ENCODE measurements at places on chromosomes 6 and 20.

- DNase-seq: no peak
Measured at GRCh38 chr20:52031563-52032303, 159.8 kb downstream of the ZFP64 start.

GRCh38 chr6:27584326-27584725 is 111.4 kb upstream of the ZNF184 start:
- no peak for DNase-seq

DNA sequence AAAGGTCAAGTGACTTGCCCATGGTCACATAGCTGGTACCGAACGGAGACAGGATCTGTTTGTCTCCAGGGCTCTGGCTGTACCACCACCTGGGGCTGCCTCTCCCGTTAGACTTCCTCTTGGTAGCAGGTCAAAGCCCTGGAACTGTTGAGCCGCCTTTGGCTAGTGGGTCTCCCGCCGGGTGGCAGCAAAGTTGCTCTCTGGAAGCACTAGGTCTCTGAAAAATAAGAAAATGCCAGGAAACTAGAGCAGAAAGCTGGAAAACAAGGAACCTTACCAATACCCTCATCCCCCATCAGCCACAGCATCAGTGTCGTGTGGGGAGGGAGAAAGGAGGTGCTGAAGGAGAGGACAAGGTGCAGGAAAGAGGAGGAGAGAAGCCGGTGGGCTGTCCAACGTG is 291.0 kb upstream of the SUPT3H start:
- peak; percentile 26 for DNase-seq

DNA sequence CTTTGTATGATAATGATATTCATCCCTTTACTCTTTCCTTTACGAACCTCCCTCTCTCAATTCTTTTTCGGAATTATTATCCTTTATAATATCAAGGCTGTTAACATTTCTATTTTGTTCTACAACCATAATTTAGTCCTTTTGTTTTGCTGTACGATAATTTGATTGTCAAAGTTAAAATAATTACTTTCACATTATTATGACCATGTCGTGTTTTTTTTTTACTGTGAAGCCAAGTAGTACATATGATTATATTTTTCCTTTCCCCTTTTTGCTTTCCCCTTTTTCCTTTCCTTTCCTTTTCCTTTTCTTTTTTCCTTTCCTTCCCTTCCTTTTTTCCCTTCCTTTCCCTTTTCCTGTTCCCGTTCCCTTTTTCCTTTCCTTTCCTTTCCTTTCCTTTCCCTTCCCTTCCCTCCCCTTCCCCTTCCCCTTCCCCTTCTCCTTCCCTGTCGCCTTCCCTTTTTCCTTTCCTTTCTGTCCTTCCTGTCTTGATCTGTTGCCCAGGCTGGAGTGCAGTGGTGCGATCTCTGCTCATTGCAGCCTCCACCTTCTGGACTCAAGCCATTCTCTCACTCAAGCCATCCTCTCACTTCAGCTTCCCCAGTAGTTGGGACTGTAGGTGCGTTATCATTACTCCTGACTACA is 19.5 kb downstream of the CD2AP start:
- DNase-seq: no peak

DNA sequence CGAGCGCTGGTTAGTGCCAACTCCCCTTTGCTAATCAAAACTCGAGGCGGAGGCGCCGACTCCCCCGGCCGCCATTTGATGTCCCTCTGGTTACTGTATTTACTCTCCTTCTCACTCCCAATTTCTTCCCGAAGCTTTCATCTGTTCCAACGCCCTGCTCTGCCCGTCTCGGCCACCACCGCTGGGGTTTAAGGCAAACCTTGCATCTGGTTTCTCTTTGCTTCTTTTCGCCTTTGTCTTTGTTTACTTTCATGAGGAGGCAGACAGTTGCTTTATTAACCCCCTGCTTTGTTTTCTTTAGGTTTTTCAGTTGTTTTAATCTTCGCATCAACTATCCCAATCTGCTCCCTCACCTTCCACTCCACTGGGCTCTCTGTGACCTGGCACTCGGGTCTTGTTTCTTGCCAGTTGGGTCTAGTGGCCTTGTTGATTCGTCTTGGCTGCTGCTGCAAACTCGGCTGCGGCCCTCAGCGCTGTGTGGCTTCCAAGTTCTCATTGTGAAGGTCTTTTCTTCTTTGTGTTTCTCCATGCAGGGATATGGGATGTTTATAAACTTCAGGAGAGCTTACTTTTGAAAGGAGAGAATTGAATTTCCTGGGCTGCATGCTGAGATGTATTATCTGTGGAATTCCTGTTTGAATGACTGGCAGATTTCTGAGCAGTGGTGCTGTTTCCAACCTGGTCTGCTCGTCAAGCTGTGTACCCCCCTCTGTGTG is 155.1 kb downstream of the CDC5L start:
- no peak for DNase-seq

GRCh38 chr20:50347284-50348063 is 156.8 kb downstream of the CEBPB start:
- DNase-seq: no peak

GRCh38 chr20:61750093-61750492 is 315.6 kb downstream of the TAF4 start:
- no peak for DNase-seq

DNA sequence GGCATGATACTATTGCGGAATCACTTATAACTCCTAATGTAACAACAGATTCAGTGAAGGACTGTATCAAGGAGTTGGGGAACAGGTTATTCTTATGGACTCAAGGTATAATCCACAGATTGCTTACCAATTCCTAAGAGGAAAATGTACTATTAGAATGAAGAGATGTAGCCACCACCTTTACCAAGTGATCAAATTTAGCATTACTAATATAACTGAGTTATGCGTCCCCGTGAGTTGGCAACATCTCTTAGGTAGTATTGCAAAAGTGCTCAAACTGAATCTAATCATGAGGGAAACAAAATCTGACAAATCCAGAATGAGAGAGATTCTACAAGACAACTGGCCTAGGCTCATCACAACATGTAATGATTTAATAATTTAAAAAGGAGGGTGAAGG is 777 bp upstream of the SNRNP48 start:
- no peak for DNase-seq

GRCh38 chr20:37729452-37729851 is 35.6 kb downstream of the CTNNBL1 start:
- no peak for DNase-seq

GRCh38 chr20:53853111-53853713 is 217.2 kb downstream of the BCAS1 start:
- no peak for DNase-seq

DNA sequence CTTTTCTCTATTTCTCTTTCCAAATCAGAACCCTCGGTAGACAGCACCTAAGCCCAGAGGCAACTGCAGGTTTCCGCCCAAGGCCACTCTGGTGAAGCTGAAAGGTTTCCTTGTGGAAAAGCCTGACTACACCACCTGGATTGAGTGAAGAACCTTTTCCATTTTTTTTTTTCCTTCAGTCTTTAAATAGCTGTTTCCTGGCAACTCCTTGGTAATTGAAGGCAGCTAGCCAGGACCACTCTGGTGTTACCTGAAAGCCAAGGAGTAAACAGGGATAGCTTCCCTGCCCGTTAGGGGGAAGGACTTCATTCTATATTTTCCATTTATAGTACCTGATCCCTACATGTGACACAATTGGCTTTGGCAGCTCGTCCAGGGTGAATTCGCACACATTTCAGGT is 1238.4 kb downstream of the GRIK2 start:
- DNase-seq: no peak

DNA sequence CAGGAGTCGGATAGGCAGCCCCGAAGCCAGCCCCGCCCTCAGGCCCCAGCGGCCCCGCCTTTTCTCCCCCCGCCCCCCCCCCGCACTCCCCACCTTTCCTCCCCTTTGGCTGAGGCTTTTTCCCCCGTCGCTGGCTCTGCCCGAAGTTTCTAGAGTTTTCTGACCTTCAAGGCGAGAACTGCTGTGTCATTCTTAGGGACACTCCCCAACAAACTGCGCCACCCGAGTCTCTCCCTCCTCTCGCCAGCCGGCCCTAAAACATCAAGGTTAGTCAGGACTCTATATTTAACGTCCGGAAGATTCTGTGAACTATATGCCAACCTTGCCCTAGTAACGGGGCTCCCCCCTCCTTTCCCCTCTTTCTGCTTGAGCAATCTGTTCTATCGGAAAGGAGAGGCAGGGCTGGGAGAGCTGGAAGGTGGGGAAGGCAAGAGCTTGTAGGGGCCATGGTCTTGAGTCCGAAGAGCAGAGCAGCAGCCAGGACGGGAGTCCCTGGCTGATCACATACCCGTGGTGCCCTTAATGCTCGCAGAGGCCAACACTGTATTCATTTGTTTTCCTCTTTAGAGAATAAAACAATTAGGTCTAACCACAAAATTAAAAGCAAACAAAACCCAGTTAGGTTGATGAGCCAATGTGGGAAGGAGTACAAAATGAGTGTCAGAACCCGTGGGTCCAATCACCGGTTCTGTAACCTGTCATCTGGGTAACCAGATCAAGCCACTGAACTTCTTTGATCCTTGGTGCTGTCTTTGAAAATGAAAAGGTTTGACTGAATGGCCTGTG is 5.3 kb upstream of the HSPA1B start:
- no peak for DNase-seq

GRCh38 chr20:47129306-47129705 is 227.2 kb downstream of the ZMYND8 start:
- DNase-seq: no peak

- no peak for DNase-seq
Measured at GRCh38 chr6:7562769-7563168, 21.3 kb downstream of the DSP start.

DNA sequence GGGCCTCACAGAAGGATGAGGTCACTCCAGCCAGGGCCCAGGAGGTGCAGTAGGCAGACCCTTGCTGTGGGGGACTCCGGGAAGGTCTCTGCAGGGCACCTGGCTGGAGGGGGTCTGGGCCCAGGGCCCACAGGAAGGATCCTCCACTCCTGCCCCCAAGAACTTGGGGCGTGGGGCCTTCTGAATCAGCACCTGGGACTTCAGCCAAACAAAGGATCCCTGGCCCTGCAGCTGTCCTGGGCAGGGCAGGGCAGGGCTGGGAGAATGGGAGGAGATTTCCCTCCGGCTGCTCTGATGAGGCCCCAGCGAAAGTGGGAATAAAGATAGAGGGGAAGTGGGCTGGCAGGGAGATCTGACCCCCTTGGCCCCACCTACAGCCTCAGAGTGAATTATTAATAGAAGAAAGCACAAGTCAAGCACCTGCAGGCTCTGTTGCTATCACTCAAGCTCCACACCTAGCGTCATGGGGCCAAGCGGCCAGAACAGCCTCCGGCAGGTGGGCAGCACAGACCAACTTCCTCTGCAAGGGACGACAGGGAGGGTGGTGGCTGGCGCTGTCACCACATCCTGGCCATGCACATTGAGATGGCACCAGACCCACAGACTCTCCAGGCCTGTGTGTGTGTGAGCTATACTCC is 61.6 kb upstream of the MRPS10 start:
- DNase-seq: no peak

- no peak for DNase-seq
Measured at GRCh38 chr20:57844626-57845596, 135.1 kb upstream of the PMEPA1 start.

GRCh38 chr20:41094353-41095055 is 42.8 kb upstream of the PLCG1 start:
- no peak for DNase-seq

GRCh38 chr6:35778437-35778836 is 2.0 kb downstream of the CLPSL2 start:
- DNase-seq: no peak

DNA sequence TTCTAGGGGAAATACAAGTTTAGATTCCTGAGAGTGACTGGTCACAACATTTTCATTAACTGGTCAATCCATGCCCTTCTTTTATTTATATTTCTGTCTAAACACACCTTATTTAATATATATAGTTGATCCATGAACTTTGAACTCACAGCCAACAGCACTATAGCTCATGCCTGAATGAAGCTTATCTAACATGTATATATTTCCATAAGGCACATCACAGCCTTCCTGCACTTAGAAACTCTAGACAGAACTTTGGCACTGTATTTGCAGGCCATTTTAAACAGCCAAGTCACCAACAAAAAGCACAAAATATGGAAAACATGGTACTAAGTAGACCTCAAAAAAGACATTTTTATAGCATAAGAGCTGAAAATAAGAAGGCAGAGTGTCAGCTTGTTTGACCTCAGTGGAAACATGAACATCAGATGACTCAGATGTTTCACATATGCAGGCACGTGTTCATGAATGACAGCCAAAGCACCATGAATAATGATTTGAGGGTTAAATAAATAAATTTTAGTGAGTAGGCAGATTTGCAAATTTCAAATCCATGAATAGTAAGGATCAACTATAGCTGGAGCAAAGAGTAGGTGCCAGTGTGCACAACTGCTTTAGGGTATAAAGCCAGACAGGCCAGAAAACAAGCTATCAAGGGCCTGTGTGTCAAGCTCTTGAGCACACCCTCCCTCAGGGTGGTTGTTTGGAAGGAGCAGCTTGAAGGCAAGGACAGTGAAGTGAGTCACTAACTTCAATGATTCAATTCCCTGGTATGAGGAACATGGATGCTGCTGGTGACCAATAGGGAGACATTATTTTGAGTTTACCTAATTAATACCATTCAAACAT is 88.9 kb upstream of the NT5E start:
- no peak for DNase-seq

- DNase-seq: no peak
Measured at GRCh38 chr20:25309395-25310267, 61.7 kb downstream of the PYGB start.

- DNase-seq: no peak
Measured at GRCh38 chr20:36855241-36855657, 20.7 kb upstream of the TLDC2 start.

- DNase-seq: no peak
Measured at GRCh38 chr6:114327074-114327473, 15.7 kb downstream of the HS3ST5 start.

GRCh38 chr6:42390228-42390934 is 61.3 kb downstream of the TRERF1 start:
- no peak for DNase-seq

DNA sequence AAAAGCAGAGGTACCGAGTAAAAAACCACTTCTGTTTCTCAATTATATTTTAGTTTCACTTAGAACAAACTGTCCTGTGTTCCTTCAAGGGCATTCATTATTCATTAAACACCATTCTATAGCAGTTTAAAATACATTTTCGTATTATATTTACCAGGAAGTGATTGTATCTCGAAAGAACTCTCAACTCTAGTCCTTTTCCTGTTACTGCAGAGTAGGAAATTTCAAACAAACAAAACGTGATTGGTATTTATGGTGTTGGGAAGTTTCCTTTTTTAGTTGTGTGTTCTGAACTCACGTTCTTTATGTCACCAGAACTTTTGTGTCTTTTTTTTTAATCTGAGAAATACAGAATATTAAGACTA is 139.5 kb upstream of the BTBD3 start:
- no peak for DNase-seq

DNA sequence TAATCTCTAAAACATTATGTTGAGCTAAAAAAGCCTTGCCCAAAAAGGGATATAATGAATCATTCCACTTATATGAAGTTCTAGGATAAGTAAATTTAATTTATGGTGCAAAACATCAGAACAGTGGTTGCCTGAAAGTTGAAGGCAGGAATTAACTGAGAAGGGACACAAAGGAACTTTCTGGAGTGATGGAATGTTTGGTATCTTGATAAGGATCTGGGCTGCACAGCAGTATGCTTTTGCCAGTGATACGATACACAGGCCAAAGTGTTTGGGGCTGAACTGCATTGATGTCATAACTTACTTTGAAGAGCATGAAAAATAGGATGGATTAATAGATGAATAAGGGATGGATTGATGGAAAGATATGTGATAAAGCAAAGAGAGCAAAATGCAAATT is 146.1 kb upstream of the LRFN2 start:
- DNase-seq: no peak
